NB4 (cell line): ENCODE measurements at places on chromosomes 2 and 18.

- DNase-seq = no peak
Measured at GRCh38 chr18:29491907-29492306, 1315.0 kb upstream of the CDH2 start.

DNA sequence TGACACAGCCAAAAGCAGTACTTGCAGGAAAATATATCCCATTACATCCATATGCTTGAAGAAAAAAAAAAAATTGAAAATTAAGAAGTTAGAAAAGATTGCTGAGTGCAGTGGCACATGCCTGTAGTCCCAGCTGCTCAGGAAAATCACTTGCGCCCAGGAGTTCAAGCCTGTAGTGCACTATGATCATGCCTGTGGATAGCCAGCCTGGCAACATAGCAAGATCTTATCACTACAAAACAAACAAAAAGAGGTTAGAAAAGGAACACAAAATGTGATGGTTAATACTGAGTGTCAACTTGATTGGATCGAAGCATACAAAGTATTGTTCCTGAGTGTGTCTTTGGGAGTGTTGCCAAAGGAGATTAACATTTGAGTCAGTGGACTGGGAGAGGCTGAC is 361.9 kb downstream of the NYAP2 start:
- no peak for DNase-seq

DNA sequence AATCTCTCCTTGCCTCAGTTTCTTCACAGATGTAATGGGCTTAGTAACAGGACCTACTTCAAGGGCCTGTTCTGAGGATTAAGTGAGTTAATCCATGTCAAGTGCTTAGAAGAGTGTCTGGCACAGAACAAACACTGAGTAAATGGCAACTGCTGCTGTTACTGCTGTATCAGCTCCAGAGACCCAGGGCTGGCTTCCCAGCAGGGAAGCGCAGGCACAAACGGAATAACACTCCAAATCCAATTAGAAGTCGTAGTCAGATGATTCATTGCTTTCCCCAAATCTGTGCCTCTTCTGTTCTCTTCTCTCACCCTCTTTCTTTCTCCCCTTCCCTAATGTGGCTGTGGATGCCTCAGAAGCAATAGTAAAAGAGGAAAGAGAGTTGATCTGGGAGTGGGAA is 101.1 kb upstream of the FZD7 start:
- DNase-seq = no peak

DNA sequence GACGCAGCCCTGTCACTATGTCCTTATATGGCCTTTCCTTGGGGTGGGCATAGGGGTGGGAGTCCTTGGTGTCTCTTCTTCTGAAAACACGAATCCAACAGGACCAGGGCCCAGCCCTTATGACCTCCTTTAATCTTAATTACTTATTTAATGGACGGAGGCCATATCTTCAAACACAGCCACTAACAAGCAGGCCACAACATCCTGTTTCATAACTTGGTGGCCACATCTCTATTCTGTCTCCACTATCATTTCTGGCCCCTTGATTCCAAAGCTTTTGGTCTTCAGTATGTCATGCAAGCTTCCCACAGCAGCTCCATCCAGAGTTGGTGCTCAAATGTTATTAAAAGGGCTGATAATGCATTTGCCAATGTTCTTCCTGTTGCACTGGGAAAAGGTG is 287.3 kb upstream of the SMIM21 start:
- DNase-seq = peak; percentile 35

- no peak for DNase-seq
Measured at GRCh38 chr18:69397096-69397495, 3.6 kb upstream of the DOK6 start.

DNA sequence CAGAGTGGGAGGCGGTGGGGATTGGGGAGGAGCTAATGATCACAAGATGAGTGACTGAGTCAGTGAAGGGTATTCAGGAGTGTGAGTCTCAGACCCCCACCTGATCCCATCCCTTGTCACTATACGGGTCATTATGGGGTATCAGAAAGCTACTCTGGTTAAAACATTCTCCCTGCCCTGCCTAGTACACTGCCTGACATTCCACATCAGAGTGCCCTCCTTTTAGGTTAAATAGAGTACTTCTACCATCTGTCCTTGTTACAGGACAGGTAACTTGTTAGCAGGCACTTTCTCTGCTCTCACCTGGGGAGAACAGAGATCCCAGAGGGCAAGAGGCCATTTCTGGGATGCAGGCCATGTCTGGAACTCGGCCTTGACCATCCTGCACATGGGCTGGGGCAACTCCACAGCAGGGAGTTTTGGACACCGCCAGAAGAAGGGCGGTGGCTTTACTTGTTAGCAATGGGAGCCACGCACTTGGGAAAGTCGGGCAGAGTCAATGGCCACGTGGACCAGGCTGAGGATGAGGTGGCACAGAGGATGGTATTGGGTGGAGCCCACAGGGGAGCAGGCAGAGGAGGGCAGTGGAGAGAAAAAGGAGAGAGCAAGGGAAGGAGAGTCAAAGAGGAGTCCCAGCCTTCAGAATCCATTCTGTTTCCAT is 98.5 kb downstream of the CELF4 start:
- DNase-seq = no peak

DNA sequence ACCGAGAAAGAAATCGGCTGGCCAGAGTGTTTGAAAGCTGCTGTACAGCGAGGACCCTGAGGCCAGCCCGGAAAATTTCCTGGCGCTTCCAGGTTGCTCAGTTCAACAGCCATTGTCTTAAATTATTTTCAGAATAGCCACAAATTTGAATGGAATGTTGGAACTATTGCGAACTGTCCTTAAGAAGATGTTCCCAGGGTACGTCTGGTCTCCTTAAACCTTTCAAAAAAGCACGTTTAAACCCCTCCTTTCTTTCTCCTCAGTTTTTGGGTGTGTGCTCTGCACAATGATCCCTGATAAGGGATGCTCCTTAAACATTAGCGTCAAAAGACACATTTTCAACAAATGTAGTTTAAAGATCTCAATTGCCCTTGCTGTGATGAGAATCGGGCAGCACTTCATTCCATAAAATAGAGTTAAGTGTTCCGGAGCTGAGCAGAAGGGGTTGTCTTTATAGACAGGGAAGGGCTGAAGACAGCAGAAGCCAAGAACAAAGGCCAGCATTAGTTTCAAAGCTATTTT is 14.5 kb upstream of the LPIN2 start:
- DNase-seq = no peak

DNA sequence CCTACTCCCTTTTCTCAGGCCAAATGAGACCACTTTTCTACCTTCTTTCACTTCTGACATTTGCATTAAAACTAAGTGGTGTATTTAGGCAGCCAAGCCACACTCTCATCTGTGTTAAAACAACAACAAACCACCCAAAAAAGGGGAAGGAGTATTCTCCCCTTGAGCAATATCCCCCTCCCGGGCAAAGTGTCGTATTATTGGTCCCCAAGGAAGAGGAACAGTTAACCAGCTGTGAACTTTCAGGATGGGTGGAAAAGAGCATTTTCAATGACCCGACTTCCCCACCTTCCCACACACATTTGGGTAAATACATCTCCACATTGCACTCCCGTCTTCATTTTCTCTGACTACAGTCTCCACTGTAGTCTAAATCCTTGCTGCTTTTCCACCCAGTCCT is 44.3 kb downstream of the FEZ2 start:
- peak; percentile 88 for DNase-seq

DNA sequence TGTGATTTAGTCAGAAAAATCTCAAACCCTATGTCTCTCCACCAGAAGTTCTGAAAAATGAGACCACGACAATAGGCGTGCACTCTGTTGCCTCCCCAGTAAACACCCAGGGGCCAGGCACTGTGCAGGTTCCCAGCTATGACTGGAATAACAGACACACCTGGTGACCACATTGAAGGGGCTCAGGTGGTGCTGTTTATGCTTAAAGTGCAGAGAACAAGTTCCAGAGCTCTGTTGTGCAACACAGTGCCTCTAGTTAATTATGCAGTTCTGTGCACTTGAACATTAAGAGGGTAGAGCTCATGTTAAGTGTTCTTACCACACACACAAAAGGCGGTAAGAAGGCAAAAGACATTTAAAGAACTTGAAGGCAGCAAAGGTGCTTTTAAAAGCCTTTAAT is 52.6 kb upstream of the AFF3 start:
- no peak for DNase-seq

- no peak for DNase-seq
Measured at GRCh38 chr2:134258684-134259388, 5.0 kb downstream of the MGAT5 start.

GRCh38 chr18:57060814-57061213 is 86.1 kb upstream of the BOD1L2 start:
- no peak for DNase-seq

GRCh38 chr2:64797881-64798575 is 144.3 kb upstream of the SERTAD2 start:
- DNase-seq = no peak

- no peak for DNase-seq
Measured at GRCh38 chr18:28903306-28903705, 726.4 kb upstream of the CDH2 start.

GRCh38 chr2:65120990-65121693 is 8.8 kb downstream of the RAB1A start:
- DNase-seq = no peak

GRCh38 chr18:35289293-35289692 is 736 bp downstream of the ZSCAN30 start:
- DNase-seq = peak; percentile 25

- peak; percentile 53 for DNase-seq
Measured at GRCh38 chr2:167212014-167212648, 323.9 kb downstream of the XIRP2 start.

GRCh38 chr2:74743778-74744177 is 89.7 kb downstream of the SEMA4F start:
- DNase-seq = no peak

GRCh38 chr2:41920812-41921211 is 127.0 kb upstream of the PKDCC start:
- DNase-seq = no peak

DNA sequence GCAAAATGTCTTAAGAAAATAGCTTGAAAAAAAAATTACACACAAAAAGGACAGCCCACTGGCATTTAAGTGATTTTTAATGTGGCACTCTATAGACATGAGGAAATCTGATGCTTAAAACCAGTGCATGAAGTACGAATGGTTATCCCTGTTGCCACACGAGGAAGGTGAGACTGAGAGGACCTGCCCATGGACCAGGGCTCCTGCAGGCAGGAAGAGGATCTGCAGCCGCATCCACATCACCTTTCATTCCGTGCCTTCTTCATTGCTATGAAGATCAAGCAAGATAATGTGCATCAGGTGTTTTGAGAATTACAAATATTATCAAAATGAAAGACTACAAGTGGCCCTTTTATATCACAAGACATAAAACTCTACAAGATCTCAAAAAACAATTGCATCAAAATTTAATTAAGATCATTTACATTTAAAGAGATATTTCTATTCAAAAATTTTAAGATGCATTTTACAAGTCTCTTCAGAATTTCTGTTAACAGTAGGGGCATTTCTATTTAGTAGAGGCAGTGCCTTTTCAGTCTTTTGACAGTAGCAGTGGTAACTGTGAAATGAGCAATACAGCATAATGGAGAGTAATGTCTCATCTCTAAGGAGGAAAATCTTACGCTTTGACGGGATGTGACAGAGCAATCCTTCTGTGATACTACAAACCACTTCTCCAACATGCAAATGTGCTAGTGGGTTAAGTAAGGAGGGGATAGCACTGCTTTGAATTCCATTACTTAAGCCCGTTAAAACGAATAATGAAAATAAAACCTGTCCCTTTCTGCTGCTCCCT is 83.4 kb downstream of the SLC5A7 start:
- no peak for DNase-seq

- DNase-seq = no peak
Measured at GRCh38 chr2:36068086-36068485, 287.5 kb upstream of the CRIM1 start.

GRCh38 chr2:146979746-146980145 is 865.1 kb upstream of the ACVR2A start:
- DNase-seq = no peak

- DNase-seq = no peak
Measured at GRCh38 chr18:24051031-24051947, 36.7 kb downstream of the TTC39C start.

GRCh38 chr2:165401285-165401852 is 68.1 kb upstream of the CSRNP3 start:
- peak; percentile 78 for DNase-seq

DNA sequence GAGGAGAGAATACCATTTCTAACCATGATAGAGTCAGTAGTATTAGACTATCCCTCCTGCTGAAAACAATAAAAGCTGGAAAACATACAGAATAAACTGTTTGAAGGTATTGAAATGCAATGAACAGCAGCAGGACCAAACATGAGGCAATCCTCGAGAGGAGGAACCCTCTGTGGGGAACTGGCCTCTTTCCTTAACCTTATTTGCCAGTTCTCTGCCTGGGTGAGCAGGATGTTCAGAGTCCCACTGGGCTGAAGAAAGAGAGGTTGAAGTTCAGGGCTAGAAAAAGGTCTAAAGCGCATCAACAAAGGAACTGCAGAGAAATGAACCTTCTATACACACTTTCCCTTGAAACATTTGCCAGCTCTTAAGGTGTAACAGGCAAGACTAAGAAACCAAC is 79.8 kb upstream of the FHL2 start:
- DNase-seq = no peak

DNA sequence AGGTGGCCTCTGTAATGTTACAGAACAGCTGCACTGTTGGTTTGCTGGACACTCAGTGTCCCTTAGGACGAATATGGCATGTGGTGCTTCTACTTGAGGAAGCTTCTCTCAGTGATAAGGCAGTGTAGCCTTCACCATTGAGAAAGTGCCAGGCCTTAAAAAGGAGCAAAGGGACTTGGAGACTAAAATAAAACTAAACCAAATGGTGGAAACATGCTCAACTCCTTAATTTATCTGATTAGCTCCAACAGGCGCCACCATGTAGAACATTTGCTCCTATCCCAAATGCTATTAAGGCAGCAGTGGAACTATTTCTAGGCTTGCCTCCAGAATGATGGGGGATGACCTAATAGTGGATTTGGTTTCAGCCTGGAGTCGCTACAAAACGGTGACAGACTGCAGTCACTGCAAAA is 77.5 kb upstream of the MYL1 start:
- no peak for DNase-seq

GRCh38 chr2:57943315-57943714 is 103.3 kb upstream of the VRK2 start:
- DNase-seq = no peak

DNA sequence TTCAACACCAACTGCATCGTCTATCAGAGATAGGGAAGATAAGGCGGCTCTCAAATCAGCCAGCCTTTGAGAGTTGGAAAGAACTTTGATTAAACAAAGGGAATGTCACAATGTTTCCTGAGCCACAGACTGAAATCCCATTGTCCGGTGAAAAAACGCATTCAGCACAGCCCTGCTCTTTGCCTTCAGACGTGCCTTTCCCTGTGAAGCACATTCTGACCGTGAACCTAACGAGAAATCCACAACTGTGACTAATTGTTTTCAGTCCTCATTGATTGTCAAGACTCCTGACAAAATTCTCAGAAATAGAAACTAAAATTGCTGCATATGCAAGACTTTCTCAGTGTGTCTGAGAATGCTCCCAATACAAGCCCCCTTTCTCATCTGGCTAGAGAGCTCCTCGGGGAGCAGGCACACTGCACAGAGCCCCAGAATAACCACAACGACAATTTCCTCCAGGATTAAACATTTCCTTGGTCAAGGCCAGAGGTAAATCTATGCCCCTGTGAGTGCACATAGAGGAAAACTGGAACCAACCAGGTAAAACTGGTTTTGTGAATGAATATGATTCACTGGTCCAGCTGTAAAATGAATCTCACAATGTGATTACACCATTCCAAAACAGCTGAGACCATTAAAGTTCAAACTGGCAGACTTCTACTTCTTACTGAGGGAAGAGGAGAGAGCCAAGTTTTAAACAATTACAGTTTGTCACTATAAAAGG is 561.9 kb upstream of the ID2 start:
- no peak for DNase-seq

GRCh38 chr2:101199251-101199791 is 48.1 kb upstream of the TBC1D8 start:
- DNase-seq = no peak
